T-cell (primary cell): ENCODE measurements at places on chromosomes 6 and 20.

- no peak overlapping the region for H3K27ac ChIP-seq
- no peaks in the 10 kb centered on the region for H3K4me1 ChIP-seq
- peaks cover 26% of the 10 kb centered on the region for H3K27me3 ChIP-seq
- no peaks in the 10 kb centered on the region for H3K36me3 ChIP-seq
- H3K4me3 ChIP-seq = no peak overlapping the region
Measured at GRCh38 chr6:35185302-35185681, 28.5 kb upstream of the SCUBE3 start.

- H3K4me1 ChIP-seq = peaks cover 11% of the 10 kb centered on the region
- H3K4me3 ChIP-seq = no peak overlapping the region
- no peaks in the 10 kb centered on the region for H3K27me3 ChIP-seq
- DNase-seq = no peak
Measured at GRCh38 chr6:43801495-43802181, 31.6 kb downstream of the VEGFA start.

GRCh38 chr6:143128681-143129015, 68.0 kb downstream of the AIG1 start:
- no peak for DNase-seq
- H3K4me3 ChIP-seq = no peak overlapping the region
- no peaks in the 10 kb centered on the region for H3K27me3 ChIP-seq

GRCh38 chr6:128063850-128064539, 163.1 kb upstream of the THEMIS start:
- no peaks in the 10 kb centered on the region for H3K27me3 ChIP-seq
- no peaks in the 10 kb centered on the region for H3K36me3 ChIP-seq
- H3K27ac ChIP-seq = no peak overlapping the region
- peaks cover 5% of the 10 kb centered on the region for H3K4me1 ChIP-seq
- no peak overlapping the region for H3K4me3 ChIP-seq
- no peak for DNase-seq

GRCh38 chr20:4811661-4812181, 90.0 kb downstream of the PRND start:
- peak overlapping the region; percentile 99 for H3K27ac ChIP-seq
- H3K27me3 ChIP-seq = no peaks in the 10 kb centered on the region
- peaks cover 86% of the 10 kb centered on the region for H3K4me1 ChIP-seq
- DNase-seq = peak; percentile 69
- H3K4me3 ChIP-seq = peak overlapping the region; percentile 56

GRCh38 chr20:19701429-19701828, 56.6 kb upstream of the RIN2 start:
- no peaks in the 10 kb centered on the region for H3K4me1 ChIP-seq
- no peaks in the 10 kb centered on the region for H3K36me3 ChIP-seq
- no peak overlapping the region for H3K4me3 ChIP-seq

DNA sequence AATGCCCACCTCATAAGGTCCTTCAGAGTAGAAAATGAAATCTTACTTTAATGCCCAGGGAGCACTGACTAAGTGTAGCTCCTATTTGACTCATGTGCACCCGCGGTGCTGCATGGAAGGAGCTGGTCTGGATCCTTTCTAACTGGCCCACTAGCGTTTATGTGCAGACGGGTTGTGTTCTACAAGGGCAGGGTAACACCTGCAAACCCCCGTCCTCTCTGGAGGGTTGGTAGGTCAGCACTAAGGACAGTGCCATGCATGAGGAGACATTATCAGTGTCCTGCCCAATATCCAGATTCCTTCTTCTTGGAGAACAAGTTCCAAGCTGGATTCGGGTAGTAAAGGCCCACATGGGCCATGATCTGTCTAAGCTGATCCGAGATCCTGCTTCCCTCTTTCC, 140.3 kb downstream of the ANKRD60 start:
- no peak overlapping the region for H3K4me3 ChIP-seq
- DNase-seq = no peak
- no peak overlapping the region for H3K27ac ChIP-seq
- H3K27me3 ChIP-seq = peaks cover 8% of the 10 kb centered on the region
- no peaks in the 10 kb centered on the region for H3K4me1 ChIP-seq

- H3K4me1 ChIP-seq = no peaks in the 10 kb centered on the region
- H3K27me3 ChIP-seq = no peaks in the 10 kb centered on the region
Measured at GRCh38 chr6:123879749-123880148, 76.1 kb downstream of the NKAIN2 start.

DNA sequence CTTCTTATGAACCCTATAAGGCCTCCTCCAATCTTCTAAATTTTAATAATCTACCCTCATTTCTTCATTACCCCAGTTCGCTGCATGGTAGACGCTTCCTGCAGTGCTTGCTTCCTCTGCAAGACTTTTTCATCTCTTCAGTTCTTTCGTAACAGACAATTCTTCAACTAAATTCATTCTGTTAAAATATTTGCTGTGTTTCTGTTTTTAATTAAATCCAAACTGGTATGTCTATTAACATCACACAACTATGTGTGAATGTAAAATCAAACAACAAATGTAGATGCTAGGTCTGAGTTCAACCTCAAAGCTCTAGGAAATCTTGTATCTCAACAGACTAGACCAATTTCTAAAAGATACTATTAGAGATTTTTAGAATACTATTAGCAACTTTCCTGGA, 199.3 kb downstream of the RNGTT start:
- no peaks in the 10 kb centered on the region for H3K4me1 ChIP-seq
- DNase-seq = no peak
- no peak overlapping the region for H3K4me3 ChIP-seq
- H3K27me3 ChIP-seq = no peaks in the 10 kb centered on the region
- H3K27ac ChIP-seq = no peak overlapping the region
